ENCODE measurements at places on chromosomes 2 and 18.

GRCh38 chr2:633371-633770 is 43.8 kb downstream of the TMEM18 start:
- DNase-seq, result no peak

DNA sequence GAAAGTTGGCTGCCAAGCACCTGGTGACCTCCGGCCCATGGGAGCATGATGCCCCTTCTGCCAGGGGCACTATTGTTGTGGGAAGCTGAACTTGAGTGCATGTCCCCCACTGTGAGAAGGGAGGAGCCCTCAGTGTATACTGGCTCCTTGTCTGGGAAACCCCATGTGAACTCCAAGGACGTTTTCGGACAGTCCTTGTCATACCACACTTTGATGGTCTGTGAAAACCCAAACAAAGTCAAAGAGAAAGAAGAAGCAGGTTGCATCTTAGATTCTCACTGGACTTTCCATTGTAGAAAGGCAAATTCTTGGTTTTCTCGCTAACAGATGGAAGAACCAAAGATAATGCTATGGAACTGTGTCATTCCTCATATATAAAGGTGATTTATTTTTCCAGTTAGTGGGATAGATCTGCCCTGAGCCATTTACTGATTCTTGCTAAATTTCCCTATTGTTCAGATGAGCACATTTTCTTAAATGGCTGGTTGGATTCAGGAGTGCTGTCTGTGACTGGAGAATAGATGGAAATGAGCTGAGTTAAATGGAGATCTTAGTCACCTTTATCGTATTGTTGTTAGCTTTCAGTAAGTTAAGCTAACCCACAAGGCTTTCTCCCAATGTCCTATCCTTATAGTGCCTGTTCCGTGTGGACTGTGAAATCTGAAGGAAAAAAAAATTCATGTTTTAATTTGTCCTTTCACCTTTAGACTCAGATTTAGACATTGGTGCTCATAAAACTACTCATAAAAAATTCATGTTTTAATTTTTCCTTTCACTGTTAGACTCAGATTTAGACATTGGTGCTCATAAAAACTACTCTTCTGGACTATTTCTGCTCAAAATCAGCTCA is 166.6 kb downstream of the ACTR3 start:
- DNase-seq, result peak; percentile 44

DNA sequence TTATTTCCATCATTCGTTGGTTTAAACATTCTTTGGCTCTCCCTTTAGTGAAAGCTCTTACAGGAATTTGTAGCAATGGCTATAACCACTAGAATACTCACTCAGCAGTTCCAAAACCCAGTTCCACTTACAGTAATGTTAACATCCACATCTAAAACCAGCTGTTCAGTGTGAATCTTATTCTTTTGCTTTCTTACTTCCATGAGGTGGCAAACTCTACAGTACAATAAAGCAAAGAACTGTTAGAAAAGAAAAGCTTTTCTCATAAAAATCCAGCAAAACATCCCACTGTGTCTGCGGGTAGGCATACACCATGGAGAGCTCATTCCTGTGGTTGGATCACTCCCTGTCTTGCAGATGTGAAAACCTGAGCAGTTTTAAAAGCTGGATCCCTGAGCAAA is 147.1 kb downstream of the ARHGAP28 start:
- no peak for DNase-seq

GRCh38 chr2:31828891-31829290 is 181.9 kb downstream of the MEMO1 start:
- no peak for DNase-seq

- DNase-seq, result no peak
Measured at GRCh38 chr18:55328301-55328700, 259.7 kb downstream of the TCF4 start.

- DNase-seq, result peak; percentile 87
Measured at GRCh38 chr2:160224060-160224459, 24.0 kb upstream of the ITGB6 start.

DNA sequence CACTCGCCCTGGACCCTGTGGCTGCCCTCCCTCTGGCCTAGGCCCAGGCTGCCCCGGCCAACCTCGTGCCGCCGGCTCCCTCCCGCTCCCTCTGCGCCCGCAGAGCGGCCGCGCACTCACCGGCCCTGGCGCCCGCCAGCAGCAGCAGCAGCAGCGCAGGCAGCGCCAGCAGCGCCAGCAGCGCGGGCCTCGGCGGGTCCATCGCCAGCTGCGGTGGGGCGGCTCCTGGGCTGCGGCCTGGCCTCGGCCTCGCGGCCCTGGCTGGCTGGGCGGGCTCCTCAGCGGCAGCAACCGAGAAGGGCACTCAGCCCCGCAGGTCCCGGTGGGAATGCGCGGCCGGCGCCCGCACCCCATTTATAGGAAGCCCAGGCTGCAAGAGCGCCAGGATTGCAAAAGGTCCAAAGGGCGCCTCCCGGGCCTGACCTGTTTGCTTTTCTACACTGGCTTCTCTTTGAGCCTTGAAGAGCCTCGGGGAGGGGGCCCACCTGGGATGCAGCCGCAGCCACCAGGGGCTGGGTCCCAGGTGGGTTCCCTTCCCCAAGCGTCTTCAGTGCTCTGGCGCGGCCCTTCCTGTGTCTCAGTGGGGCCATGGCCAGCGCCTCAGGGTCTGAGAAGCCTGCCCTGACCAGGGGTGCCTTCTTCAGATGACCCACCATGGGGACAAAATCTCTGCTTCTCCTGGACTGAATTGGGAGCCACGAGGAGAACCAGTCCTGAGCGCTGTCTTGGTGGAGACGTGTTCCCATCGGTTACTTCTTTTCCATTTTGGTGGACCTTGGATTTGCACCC is at the start of gene APOB:
Gene APOB (minus strand): TSS at position 330 of the 789 bp plus-strand sequence. CDS start 128 bp downstream, at position 202.
- DNase-seq, result no peak

DNA sequence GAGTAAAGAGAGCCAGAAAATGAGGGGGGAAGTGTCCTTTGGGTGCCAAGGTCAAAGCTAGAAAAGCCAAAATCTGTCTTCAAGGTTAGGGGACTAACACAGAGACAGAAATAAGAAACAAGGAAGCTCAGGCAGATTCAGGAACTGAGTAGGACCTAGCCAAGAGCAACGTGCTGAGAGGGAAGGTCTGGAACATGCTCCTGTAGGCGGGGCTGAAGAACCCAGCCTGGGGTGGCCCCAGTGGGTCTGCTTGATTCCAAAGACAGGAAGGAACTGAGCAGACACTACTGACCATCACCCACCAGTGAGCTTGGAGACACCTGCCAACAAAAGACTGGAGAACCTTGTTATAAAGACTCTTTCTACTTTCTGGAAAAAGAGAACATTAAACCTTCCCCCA is 105.1 kb downstream of the SP3 start:
- no peak for DNase-seq

GRCh38 chr2:207136874-207137273 is 28.9 kb downstream of the KLF7 start:
- DNase-seq, result no peak

DNA sequence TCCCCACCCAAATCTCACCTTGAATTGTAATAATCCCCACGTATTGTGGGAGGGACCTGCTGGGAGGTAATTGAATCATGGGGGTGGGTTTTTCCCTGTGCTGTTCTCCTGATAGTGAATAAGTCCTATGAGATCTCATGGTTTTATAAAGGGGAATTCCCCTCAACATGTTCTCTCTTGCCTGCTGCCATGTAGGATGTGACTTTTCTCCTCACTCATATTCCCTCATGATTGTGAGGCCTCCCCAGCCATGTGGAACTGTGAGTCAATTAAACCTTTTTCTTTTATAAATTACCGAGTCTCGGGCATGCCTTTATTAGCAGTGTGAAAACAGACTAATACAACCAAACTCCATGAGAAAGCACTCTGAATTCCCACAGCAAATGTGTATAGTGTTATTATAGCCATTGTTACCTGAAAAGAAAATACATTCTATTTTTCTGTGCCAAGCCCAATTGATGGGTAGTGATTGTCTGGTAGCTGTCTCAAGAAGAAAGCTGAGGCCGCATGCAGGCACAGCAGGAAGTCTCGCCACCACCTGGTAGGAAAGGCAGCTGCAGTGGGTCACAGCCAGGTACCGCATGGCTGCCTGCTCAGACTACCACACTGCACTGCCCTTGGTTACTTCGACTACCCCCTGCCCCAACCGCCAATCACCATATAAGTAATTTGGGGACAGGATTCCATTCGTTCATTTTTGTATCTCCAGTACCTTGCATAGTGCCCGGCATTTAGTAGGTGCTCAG is 10.3 kb upstream of the ZBTB7C start:
- no peak for DNase-seq

GRCh38 chr2:17538022-17538843 is 2.3 kb upstream of the VSNL1 start:
- DNase-seq, result no peak

DNA sequence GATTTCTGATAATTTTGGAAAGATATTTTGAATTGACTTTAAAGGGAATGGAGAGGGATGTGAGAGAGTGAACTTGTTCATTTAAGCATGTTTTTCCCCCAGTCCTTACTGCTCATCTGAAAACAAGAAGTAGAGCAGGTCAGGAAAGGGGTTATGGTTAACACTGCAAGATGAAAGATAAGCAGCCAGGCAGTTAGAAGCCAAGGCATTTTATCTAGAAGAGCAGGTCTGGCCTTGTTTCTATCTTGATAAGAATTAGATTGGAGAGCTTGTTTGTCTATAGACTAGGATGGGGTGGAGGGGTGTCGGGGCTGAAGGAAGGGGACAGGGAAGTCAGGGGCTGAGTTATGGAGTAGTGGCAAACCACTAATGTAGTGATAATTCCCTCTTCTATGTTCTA is 171.6 kb downstream of the IKZF2 start:
- no peak for DNase-seq

DNA sequence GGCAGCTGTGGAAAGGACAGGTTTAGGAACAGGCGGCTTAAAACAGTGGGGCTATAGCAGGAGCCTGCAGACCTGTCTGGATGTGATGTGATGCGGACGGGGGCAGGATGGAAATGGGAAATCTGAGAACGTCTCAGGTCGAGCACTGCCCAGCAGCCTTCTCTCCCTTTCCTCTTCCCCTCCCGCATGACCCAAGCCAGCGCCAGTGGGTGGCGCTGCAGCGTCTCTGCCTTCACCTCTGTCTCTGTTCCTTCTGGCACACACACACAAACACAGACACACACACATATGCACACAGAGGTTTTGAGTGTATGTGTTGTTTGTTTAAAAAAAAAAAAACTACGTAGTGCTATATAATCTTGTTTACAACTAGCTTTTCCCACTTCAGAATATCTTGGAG is 82.0 kb upstream of the SLC66A3 start:
- peak; percentile 30 for DNase-seq

- DNase-seq, result no peak
Measured at GRCh38 chr2:25081237-25081790, 39.4 kb downstream of the EFR3B start.

DNA sequence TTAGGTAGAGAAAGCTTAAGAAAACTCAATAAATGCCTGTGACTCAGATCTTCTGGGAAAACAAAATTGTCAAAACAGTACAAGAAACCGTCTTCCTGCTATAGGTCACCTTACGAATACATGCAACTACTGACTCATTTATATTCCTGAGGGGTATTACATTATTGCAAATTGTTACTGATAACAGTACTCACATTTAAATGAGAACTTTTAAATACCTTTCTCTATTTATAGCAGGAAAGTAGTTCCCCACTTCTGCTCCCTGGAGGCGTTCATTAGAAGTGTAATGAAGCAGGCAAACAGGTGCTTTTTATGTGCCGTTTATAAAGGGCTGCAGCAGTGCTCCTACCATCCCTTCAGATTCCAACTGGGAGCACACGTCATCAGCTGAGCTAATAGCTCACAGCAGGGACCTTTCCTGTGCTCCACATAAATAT is 65.1 kb upstream of the RPRM start:
- peak; percentile 21 for DNase-seq

- no peak for DNase-seq
Measured at GRCh38 chr2:180763263-180763989, 217.0 kb upstream of the UBE2E3 start.

DNA sequence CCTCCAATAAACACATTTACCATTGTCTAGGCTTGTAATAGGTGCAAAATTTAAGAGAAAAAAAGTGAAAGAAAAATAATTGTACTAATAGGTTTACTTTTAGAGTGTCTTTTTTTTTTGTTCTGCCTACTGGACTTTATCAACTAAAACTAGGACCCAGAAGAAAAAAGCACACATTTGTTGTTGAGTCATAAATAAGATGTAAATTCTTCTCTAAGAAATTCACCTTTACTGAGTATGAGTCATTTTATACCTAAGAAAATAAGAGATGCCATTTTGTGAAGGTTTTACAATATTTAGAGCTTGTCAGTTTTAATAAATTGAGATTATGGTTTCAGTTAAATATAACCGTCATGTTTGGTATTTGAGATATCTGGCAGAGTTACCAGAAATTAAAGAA is 19.2 kb downstream of the FARP2 start:
- DNase-seq, result no peak

- peak; percentile 19 for DNase-seq
Measured at GRCh38 chr2:23916727-23917405, 10.1 kb downstream of the ATAD2B start.

GRCh38 chr2:195038153-195038552 is 618.9 kb upstream of the SLC39A10 start:
- no peak for DNase-seq

- DNase-seq, result peak; percentile 33
Measured at GRCh38 chr2:75077909-75078308, 119.5 kb downstream of the POLE4 start.

Measured in GM12865 (cell line).